ENCODE measurements at places on chromosomes 12 and 14.

DNA sequence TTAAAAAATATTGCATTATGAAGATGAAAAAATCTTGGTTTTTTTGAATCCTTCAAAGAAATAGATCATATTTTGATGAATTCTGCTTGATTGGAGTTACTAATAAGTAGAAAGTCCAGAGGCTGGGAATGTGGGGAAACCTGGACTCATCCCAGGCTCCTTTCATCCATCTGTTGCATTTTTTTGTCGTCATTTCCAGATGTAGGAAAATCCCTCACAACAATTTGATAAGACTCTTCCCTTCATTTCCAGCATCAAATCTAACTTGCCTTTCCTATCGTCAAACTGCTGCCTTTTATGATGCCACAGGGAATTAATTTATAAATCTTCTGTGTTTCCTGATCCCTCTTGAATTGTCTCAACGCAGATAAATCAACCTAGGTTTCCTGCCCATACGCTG is 211.6 kb downstream of the FBXL14 start:
- no peak for DNase-seq

- DNase-seq, result no peak
Measured at GRCh38 chr12:40229690-40230651, 5.2 kb downstream of the LRRK2 start.

DNA sequence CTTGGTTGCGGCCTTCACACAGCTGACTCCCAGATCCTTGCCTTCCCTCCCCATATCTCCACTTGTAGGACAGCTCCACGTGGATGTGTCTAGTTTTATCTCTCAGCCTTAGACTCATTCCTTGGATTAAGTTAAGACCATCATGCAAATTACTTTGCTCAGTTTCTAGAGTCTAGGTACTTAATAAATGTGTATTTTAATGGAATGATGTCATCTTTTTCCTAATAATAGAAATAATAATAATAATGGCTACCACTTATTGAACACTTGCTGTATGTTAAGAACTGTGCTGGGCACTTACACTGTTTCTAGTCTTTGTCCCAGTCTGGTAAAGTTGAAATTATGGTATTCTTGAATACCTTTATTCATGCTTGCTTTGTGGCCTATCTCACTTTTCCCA is 37.5 kb downstream of the FBXW8 start:
- DNase-seq, result no peak

DNA sequence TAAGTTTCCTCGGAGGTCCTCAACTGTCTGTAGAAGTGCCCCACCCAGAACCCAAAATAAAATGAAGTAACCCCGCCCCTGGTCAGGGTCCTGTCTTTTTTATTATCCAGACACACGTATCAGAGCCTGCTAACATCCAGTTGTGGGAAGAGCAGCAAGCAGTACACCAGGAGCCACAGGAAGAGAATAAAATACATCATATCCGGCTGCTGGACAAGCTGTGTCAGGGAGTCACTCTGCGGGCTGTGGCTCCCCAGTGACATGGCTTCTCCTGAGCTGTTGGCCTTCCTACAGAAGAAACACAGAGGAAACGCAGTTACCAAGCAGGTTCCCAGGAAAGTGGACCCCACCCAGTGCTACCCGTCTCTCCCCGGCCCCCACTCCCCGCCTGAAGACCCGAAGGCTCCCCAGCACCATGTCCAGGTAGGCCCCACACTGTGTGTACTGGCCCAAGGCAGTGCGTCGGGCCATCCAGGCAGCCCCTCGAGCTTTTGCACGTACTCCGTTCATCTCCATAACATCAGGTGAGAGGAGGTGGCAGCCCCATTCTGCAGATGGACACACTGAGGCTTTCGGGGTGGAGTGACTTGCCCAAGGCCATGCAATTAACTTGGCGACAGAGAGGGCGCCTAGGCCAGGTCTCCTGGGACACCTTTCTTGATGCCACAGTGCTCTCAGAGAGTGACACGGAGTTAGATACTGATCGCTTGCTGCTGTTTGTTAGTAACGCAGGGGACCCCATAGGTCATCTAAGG is 34.3 kb upstream of the DICER1 start:
- no peak for DNase-seq

GRCh38 chr12:78293059-78293686 is 462.5 kb downstream of the NAV3 start:
- no peak for DNase-seq

GRCh38 chr14:65151609-65151956 is 49.3 kb upstream of the MAX start:
- no peak for DNase-seq

DNA sequence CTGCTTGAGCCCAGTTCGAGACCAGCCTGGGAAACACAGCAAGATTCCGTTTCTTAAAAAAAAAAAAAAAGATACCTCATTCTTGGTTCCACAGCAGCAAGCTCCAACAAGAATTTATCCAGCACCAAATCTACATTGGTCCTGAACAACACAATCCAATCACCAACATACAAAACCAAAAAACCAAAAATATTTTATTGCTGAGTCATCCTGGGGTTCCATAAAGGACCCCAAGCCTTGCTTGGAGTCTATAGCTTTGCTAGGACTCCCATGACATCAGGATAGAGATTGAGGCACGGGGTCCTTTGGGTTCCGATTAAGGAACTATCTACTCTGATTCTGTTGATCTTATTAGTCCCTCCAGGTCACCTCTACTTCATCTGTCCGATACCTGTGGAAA is 7.7 kb downstream of the OSGEP start:
- no peak for DNase-seq

DNA sequence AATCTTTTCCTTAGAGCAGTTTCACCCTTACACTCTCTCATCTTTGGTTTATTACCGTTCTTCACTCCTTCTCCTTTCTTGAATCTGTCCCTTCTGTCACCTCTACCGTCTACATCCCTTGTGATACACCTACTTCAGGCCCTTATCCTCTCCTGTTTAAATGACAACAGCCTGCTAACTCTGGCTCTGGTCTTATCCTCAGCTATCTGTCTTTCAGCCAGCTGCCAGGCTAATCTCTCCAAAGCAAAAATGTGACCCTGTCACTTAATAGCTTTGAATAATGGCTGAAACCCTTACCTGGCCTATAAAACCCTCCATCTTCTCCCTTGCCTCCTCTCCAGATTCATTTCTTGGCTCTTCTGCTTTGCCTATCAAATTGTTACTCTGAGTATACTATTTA is 32.3 kb downstream of the BEST3 start:
- no peak for DNase-seq

DNA sequence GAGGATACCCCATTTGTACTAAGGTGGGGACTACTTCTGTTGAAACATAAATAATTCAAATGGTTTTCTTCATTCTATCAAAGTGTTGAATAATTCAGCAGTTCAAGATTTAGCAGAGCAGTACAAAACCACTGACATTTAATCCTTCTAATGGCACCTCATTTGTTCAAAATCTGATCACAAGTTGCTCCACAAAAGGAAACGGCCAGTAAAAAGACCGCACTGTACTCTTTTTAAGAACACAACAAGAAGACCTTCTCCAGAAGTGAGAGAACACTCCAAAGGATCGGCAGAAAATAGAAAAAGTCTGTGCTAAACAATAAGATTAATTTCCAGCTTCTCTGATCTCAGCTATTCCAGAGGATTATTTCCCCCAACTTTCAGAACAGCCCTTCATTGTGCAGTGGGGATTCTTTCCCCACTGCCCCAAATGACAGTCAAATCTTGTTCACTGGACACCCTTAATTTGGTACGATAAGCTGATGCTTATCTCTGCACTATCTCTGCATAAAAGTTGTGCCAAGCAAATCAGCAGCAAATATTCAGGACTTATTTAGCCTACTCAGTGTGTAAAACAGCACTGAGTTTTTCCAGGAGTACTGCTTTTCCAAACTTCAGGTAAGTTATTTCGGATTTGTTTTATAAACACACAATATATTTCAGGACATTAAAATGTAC is 5.2 kb downstream of the MPHOSPH9 start:
- no peak for DNase-seq

GRCh38 chr12:48183091-48183875 is at the start of gene CCDC184:
CCDC184 (plus strand) TSS chr12:48183644; CDS start chr12:48184123, 479 bp downstream.
- DNase-seq, result peak; percentile 46

- DNase-seq, result no peak
Measured at GRCh38 chr14:63752449-63753169, 24.7 kb upstream of the SGPP1 start.

- no peak for DNase-seq
Measured at GRCh38 chr12:110109037-110109836, 14.9 kb upstream of the IFT81 start.

DNA sequence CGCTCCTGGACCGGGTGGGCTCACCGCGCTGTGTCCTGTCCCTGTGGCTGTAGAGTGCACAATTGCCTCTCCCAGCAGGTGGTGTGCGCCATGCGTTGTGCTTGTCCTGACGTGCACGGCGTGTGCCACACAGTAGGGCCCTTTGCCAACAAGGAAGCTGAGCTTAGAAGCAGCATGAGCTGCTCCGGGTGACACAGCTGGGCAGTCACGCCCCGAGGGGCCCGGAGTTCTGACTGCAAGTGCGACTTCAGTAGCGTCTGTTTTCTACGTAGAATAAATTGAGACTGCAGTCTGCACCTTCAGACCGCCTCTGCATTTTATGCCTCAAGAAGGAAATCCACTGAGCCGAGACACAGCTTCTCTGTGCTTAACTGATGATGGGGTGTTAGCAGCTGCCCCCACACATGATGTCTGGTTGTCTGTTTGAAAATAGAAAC is 81.6 kb downstream of the ADGRD1 start:
- DNase-seq, result no peak

- DNase-seq, result no peak
Measured at GRCh38 chr12:131530422-131530821, 180.5 kb upstream of the SFSWAP start.

GRCh38 chr12:119673634-119674033 is 5.7 kb downstream of the PRKAB1 start:
- no peak for DNase-seq

DNA sequence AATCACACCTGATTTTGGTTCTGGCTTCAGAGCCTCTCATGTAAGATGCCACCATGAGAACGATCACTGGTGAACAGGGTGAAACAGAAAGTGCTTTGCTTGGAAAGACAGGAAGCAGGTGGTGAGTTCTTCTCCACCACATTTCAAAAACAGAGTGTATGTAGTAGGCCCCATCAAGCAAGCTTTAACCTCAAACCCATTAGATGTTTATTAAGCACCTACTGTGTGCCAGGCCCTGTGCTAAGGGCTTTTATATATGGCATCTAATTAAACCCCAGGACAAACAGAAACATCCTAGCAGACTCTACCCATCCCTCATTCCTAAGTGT is 47.8 kb upstream of the MED13L start:
- DNase-seq, result no peak

DNA sequence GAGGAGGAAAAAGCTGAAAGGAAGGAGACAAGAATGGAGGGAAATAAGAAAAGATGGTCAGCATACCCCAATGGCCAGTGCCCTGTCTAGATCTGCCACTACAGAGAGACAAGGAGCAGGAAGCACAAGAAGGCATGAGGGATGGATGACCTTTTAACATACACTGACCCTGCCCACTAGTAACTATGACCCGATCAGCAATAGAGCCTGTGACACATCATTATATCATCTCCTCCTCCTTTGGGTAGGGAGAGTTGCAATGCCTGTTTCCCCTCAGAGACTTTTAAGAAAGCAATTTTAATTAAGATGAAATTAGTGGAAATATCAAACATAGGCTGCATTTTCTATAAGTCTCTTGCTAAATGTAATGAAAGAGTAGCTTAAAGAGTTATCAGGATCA is 4.7 kb upstream of the SLC2A13 start:
- DNase-seq, result no peak

DNA sequence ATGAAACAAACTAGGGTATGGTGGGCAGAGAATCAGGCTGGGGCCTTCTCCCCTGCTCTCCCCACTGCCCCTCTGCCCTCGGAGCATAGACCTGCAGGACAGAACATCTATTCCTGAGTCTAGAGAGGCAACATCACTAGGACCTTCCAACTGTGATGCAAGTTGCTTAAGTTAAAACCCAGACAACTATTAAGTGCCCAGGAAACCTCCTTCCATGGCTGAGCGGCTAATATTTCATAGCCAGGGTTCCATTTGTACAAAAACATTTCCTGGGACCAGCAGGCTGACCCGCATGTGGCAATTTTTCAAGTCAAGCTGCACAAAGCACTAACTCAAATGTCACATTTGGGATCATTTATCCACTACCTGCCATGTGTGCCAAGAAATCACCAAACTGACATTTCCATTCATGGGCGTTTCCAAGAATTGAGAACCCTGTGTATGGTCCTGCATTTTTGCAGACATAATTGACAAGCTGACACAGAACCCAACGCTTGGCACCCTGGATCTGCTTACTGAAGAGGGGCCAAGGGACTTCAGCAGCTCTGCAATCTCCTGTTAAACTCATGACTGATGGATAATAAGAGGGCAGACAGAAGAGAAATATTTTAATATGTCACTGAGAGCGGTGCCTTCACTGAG is 32.7 kb downstream of the NT5DC3 start:
- DNase-seq, result no peak

DNA sequence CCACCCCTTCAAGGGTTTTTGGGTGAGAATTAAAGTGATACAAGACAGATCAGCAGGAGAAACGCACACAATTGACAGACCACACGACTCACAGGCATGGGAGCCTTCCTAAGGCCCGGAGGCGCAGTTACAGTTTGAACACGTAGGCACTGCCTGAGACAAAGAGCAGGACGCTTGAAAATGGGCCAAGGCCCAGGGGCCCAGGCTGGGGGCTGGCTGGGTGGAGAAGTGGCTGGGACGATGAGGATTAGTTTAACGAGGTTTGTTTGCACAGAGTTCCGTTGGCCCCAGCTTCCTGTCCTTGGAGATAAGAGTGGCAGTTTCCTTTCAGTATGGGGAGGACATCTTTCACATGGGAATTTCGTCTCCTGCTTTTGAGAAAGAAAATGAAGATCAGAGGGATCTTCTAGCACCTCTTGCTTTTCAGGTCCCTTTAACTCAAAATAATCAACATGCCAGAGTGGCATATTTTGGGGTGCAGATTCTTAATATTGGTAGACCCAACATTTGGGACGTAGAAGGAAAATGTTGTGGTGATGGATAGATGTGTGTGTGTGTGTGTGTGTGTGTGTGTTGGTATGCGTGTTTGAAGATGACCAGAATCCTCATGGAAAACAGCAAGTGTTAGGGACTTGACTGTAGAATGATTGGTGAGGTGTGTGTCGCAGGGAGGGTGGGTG is 44.6 kb downstream of the DLK1 start:
- no peak for DNase-seq

DNA sequence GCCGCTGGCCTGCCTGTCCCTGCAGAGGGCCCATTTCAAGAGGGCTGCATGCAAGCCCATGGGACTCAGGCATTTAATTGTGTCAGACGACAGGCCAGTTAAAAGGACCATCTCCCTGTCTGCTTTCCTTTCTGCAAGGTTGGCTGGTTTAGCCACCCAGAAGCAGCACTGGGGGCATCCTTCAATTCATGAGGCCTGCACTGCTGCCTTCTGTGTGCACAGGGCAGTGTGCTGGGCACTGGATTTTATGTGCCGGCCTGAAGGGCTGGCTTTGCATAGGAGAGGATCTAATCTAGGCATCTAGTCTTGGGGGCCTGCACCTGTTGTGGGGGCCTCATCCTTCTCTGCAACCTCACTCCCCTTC is 114.1 kb upstream of the FKBP4 start:
- DNase-seq, result no peak

DNA sequence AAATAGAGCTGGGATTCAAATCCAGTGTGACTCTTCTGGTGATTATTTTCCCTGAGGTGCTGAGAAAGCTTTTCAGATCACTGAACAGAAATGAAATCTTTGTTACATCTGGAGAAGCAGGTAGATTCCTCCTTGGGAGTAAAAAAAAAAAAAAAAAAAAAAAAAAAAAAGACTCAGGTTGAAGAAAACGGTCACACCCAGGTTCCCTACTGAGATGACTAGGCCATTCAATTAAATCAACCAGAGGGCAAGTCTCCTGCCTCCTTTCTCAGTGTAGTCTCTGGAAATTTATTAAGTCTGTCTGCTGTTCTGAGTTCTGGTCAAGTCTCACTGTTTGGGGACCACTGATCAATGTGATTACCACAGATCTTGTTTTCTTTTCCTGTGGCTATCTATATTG is 24.0 kb downstream of the ARG2 start:
- DNase-seq, result no peak

All from activated CD4-positive, alpha-beta T cell treated with anti-CD3 and anti-CD28 coated beads for 24 hours (primary cell).